Central memory CD4-positive, alpha-beta T cell (primary cell): ENCODE measurements at places on chromosomes 1 and 21.
A peak's percentile ranks its signal among the peaks of the same experiment; 100 is the strongest.

DNA sequence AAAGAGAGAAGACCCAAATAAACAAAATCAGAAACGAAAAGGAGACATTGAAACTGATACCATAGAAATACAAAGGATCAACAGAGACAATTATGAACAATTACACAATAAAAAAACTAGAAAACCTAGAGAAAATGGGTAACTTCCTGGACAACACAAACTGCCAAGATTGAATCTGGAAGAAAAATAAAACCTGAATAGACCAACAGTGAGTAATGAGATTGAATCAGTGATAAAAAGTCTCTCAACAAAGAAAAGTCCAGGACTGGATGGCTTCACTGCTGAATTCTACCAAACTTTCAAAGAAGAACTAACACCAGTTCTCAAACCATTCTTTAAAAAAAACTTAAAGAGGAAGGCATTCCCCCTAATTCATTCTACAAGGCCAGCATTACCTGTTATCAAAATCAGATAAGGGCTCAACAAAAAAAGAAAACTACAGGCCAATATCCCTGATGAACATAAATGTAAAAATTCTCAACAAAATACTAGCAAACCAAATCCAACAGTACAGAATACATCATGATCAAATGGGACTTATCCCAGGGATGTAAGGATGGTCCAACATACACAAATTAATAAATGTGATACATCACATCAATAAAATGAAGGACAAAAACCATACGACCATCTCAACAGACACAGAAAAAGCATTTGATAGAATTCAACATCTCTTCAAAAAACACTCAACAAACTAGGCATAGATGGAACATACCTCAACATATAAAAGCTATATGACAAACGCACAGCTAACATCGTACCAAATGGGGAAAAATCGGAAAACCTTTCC, 119.9 kb downstream of the ACBD6 start:
- DNase-seq, result no peak

DNA sequence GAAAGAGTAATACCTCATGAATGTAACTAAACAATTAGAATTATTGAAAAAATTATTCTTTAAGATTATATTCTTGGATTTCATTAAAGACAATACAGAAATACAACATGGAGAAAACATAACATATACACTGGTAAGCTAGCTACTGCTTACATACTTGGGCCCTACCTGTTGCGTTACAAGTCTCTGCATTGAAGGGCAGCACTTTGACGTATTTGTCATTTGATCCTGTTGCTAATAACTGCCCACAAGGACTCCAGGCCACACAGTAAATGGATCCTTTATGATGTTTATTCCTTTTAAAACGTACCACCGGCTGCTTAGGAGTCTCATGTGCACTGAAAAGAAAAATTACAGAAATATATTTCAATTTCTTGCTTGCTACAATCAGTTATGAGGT, 19.8 kb upstream of the CLCC1 start:
- no peak for DNase-seq

- DNase-seq, result no peak
These were observed 59.2 kb upstream of the ACTRT2 start for GRCh38 chr1:2962061-2962460.

DNA sequence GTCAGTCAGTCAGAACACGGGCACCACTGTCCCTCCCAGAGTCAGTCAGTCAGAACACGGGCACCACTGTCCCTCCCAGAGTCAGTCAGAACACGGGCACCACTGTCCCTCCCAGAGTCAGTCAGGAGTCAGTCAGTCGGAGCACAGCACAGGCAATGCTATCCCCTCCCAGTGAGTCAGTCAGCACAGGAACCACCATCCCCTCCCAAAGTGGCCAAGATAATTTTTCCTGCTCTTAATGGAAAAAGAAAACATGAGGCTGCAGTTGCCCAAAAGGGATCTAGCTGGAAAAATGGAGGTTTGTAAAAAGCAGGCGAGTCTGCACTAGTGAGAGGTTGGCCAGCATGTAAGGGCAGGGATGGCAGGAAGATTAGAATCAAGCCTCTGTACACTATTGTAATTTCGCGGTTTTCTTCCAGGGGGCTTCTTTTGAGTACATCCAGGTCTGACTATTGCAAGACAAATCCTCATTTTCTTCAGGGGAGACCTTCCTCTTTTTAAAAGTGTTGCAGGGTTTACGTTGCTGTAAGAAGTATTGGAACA, 213.8 kb downstream of the SIPA1L2 start:
- DNase-seq, result no peak

GRCh38 chr1:78497201-78497600, 6.4 kb downstream of the PTGFR start:
- DNase-seq, result no peak

DNA sequence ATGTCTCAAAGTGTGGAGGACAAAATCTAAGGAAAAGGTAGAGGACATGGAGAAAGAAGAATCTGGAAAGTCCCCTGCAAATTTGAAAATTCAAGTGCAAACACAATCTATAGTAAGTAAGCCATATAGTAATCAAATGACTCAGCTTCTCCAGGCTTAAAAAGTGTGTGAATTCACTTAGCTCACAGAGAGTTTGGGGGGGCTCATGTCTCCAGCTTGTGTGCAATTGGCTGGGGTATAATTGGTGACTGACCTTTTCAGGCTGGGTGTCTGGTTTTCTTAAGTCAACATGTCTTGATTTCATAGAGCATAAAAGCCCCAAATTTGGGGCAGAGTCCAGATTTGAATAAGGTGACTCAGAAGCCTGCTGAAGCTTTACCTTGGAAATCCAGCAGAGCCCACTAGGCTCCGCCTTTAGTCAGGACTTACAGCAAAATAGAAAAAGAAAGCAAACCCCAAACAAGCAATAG, 8.6 kb downstream of the CLDN14 start:
- no peak for DNase-seq

DNA sequence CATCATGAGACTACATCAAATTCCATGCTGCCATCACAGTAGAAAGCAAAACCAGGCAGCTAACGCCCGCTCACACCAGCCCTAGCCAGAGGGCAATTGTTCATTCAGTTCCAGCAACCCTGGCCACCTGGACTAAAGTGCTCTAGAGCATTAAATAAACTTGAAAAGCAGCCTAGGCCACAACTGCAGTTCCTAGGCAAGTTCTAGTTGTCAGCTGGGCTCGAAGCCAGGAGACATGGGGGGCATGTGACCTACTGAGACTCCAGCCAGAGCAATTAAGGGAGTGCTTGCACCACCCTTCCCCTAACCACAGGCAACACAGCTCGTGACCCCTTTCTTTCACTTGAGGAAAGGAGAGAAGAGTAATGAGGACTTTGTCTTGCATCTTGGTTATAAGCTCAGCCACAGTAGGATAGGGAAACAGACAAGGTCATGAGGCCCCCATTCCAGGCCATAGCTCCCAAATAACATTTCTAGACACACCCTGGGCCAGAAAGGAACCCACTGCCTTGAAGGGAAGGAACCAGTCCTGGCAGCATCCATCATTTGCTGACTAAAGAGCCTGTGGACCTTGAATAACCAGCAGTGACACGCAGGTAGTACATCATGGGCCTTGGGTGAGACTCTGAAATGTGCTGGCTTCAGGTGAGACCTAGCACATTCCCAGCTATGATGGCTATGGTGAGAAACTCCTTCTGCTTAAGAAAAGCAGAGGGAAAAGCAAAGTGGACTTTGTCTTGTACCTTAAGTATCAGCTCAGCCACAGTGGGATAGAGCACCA, 77.0 kb downstream of the ZZZ3 start:
- no peak for DNase-seq

DNA sequence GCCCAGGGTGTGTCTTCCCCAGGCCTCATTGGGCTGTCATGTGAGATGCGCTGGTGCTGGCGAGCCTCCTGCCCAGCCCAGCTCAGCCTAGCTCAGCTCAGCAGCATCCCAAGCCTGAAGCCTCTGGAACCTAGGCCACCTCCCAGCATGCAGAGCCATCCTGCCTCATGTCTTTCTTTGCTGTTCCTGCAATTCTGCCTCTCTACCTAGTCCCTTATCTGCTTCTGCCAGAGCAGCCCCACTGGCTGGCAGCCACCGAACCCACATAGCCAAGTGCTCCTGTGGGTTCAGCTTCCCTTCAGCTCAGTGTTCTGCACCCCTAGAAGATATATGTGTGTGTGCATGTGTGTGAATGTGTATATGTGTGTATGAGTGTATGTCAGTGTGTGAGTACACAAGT, 291.5 kb upstream of the VAMP3 start:
- DNase-seq, result no peak

- DNase-seq, result no peak
These were observed 462.7 kb upstream of the CXADR start for GRCh38 chr21:17050156-17050555.

- DNase-seq, result no peak
These were observed 149.1 kb downstream of the OLFM3 start for GRCh38 chr1:101847626-101848025.

DNA sequence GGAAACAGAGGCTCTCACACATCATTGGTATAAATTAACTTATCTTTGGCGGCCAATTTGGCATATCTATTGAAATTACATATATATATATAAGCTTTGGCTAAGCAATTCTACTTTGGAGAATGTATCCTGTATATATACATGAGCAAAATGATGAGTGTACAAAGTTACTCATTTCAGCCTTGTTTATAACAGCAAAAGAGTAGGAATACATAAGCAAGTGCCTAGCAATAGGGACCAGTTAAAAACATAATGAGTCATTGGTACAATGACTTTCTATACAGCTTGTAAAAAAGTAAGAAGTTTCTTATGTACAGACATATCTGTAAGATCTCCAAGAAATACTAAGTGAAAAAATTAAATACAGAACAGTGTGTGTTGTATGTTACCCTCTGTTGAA, 190.8 kb downstream of the LTN1 start:
- DNase-seq, result no peak

GRCh38 chr1:204065174-204065985, 7.5 kb upstream of the SOX13 start:
- no peak for DNase-seq

DNA sequence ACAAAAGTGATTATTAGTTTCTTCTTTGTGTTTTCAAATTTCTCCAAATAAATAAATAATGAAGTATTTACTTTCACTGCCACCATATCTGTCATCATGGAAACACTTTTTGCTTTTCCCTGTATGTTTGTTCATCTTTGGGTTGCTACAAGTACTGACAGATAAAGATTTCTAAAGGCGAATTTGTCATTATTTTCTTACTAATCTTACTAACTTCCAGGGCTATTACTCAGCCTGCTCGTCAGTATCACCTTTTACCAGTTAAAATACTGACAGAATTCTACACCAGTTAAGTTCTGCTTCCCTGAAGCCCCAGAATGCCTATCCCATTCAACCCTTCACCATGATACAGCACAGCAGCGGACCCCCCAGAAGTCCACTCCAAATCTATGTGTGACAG, 106.1 kb downstream of the CDC42BPA start:
- no peak for DNase-seq

GRCh38 chr21:33071770-33072306, 1.9 kb downstream of the OLIG1 start:
- no peak for DNase-seq

DNA sequence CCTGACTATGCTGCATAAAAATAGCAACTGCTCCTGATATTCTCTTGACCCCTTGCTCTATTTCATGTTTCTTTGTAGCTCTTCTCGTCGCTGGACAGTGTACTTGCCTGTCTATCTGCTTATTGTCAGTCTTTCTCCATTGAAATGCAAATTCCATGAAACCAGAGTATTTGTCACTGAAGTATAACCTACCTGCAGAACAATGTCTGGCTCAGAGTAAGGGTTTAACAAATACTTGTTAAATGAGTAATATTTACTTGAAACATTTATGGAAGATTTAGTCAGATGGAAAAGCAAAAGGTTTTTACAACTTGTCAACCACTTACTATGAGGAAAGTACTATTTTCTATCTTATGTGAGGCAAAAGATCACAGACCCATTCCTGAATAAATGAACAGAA, 19.9 kb upstream of the ERICH3 start:
- no peak for DNase-seq

DNA sequence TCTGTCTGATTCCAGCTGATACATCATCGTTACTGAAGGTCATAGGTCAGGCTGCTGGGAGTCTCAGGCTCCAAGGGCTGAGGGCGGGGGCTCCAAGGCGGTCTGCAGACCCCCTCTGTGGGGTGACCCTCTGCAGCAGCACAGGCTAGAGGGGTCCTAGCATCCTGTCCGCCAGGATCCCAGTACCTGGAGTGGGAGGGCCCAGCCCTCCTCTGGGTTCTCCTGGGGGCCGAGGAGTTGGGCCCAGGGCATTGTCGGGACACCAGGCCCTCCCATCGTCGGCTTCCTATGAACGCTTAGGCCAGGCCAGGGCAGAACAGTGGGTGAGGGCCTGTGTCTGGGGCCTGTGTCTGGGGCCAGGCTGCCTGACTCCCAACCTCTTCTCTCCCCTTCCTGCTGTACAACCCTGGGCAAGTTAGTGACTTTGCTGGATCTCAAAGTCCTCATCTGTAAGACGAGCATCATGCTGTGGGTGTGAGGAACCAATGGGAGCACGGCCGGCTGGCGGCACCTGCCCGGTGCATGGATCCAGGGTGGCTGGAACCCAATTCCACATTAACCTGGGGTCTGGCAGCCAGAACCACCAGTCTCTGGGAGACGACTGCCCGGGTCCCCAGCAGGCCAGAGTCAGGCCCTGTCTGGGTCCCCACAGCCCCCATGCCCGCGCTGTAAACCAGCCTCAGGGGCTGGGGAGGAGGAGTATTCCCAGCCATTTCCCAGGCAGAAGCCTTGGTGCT, 56.2 kb upstream of the COL18A1 start:
- no peak for DNase-seq

DNA sequence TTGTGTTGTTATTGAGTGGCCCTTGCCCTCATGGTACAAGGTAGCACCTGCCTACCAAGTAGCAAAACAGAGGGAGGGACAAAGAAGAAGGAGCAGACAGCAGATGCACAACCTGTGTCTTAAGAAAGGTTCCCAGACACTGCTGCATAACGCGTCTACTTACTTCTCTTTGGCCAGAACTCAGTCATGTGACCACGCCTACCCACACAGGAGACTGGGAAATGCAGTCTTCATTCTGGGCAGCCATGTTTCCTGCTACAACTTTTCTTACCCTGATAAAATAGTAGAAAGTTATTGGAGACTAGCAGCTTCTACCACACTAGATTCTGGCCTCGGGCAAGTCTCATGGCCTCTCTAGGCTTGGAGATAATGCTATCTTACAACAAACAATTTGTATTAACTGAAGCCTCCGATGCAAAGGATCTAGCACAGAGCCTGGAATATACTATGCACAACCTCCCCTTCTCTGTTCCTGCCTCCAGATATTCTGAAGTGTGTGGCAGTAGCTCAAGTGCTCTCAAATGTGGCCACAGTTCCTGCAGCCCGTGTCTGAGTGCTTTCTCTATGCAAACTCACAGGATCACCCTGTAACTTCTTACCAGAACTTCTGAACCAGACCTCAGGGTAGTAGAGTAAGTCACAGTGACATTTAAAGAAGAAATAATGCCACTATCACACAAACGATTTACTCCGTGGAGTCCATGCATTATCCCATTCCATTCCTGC, 34.1 kb upstream of the BTG2 start:
- DNase-seq, result peak; percentile 76

GRCh38 chr1:52842643-52843310, at the start of gene ZYG11A:
TSS of gene ZYG11A (plus strand) at chr1:52842760. CDS start at chr1:52842884, 124 bp downstream.
- peak; percentile 72 for DNase-seq
